ENCODE measurements at places on chromosomes 2 and 18.

DNA sequence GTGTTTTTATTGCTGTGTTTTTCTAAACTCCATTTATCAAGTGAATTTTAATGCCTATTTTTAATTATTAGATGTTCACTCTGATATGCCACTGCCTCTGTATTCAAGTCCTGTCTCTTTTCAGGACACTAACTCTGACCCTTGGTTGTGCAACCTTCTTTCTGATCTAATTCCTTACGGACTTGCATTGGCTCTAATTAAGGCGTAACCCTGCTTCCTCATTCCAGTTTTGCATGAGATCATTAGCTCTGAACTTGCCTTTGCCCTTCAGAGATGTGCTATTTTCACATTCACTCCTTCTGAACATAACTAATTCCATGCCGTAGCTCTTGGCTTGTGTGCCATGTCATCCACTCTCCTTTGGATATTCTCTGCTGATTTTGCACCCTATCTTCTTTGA, 162.5 kb upstream of the TMEFF2 start:
- DNase-seq = no peak

- DNase-seq = no peak
Measured at GRCh38 chr2:11564816-11565567, 31.1 kb downstream of the GREB1 start.

DNA sequence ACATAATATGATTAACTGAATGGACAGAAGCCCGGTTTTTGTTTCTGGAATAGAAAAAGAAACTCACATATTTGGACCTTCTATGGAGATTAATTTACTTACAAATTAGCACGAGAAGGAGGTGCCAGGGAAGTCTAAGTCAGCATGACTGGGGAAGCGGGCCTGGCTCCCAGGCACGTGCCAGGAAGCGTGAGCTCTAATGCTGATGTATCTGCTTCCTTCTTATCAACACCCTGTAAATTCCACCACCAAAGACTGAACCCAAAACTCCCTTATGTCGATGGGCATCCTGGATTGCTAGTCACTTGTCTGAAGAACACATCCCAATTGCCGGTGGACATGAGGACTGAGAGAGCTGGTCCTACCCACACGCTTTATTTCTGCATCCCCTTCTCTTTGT, 134.5 kb downstream of the GALNT14 start:
- DNase-seq = no peak

- DNase-seq = no peak
Measured at GRCh38 chr2:44957656-44958327, 16.3 kb downstream of the SIX3 start.

DNA sequence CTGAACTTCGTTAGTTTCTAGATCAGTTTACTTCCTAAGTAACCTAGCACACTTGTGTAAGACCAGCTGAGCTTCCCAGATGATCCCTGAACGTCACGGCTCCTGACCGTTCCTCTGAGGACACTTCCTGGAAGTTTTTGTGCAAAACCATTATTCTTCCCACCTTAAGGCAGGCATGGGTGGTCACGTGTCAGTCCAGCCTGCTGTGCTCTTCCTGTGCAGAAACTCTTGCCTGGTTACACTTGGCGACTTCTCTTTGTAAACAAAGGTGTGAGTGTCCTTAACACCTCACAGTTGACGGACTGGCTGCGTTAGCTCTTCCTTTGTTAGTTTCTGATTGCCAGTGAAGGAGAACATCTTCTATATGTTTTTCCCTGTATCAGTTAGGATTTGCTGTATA, 118.3 kb downstream of the SH3RF3 start:
- no peak for DNase-seq

- no peak for DNase-seq
Measured at GRCh38 chr18:59851784-59852399, 47.9 kb upstream of the PMAIP1 start.

DNA sequence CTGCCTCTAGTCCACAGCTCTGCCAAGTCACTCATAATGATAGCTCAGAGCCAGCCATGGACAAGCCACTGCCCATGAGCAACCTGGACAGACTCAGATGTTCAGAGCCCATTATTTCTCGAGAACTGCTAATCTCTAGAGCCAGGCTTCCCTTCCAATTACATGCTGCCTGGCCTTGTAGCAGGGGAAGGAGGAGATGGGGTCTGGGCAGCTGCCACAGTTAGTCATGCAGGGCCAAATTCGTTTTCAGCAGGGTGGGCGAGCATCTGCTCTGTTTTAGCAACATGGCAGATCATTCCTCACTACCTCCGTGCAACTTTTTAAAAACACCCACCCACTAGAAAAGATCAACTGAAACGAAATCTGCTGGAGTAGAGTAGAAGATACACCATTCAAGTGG, 141.8 kb downstream of the MYO5B start:
- DNase-seq = no peak

- DNase-seq = no peak
Measured at GRCh38 chr2:237073552-237073951, 12.1 kb upstream of the COPS8 start.

Data from right renal pelvis (tissue), 4 donors.